ELF-1 (cell line): ENCODE measurements at places on chromosomes 12 and 14.

DNA sequence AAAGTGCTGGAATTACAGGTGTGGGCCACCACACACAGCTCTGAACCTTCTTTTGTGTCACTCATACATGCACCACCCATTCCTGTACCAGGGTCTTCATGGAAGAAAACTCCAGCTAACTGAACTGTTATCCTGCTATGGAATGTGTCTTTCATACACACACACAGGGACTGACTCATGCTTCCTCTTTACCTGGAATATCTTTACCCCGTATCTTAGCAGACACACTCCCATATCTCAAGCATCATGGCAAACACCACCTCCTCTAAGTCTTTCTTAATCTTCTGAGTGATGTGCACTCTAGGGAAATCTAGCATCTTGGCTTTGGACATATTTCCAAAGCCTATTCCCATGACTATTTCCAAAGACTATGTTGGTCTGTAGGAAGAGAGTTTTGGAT is 35.0 kb upstream of the DTX1 start:
- DNase-seq = no peak

GRCh38 chr14:96385385-96385784 is 6.5 kb upstream of the AK7 start:
- no peak for DNase-seq

GRCh38 chr12:98735821-98736220 is 90.7 kb downstream of the APAF1 start:
- no peak for DNase-seq

DNA sequence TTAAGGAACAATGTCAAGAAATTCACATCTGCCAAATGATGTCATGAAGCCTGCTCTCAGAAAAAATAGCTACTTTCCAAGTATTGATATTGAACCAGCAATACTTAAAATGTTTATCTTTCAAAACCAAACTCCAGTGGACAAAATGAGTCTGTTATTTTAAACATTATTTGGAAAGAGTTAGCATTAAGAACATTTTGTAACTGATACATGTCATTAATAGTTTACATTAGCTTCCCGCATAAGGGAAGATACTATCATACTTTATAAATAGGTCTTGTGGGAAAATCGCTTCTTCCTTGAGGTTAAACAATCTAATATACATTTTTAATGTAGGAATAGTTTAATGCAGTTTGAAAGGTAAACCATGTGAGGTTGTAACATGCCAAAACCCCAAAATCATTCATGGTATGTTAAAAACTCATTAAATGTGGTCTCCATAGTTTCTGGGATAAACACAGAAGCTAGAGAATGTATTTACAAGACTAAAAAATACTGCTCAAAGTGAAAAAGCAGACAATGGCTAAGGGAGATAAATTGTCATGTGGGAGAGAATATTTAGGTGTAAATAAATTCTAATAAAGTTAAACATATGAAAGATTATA is 73.4 kb upstream of the ATP2B1 start:
- DNase-seq = no peak

GRCh38 chr14:53444677-53445312 is 291.7 kb upstream of the DDHD1 start:
- DNase-seq = no peak

DNA sequence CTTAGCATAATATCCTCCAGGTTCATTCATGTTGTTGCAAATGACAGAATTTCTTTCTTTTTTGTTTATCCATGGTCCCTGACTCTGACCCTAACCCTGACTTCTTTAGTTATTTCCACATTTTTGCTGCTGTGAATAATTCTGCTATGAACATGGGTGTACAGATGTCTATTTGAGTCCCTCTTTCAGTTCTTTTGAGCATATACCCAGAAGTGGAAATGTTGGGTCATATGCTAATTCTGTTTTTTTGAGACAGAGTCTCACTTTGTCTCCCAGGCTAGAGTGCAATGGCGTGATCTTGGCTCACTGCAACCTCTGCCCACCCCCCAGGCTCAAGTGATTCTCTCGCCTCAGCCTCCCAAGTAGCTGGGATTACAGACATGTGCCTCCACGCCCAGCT is 33.1 kb downstream of the KNTC1 start:
- no peak for DNase-seq

- no peak for DNase-seq
Observed at GRCh38 chr14:33812181-33812580, 138.7 kb downstream of the EGLN3 start.

DNA sequence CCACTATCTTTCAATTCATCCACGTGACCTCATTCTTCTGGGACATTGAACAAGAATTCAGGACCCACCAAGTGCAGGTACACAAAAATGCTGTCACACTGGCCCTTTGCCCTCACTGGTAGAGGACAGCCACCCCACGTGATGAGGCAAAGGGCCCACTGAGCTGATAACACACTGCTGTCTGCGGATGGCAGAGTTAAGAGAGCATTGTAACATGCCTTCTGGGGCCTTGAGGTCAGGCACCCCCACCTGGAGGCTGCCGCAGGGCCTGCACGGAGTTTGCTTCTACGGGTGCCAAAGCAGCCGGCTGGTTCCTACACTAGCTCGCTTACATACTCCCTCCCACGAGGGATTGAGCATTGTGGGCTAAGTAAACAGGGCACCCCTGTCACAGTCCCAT is 101.0 kb downstream of the LRIG3 start:
- no peak for DNase-seq
